ENCODE measurements at places on chromosomes 5 and 9.

DNA sequence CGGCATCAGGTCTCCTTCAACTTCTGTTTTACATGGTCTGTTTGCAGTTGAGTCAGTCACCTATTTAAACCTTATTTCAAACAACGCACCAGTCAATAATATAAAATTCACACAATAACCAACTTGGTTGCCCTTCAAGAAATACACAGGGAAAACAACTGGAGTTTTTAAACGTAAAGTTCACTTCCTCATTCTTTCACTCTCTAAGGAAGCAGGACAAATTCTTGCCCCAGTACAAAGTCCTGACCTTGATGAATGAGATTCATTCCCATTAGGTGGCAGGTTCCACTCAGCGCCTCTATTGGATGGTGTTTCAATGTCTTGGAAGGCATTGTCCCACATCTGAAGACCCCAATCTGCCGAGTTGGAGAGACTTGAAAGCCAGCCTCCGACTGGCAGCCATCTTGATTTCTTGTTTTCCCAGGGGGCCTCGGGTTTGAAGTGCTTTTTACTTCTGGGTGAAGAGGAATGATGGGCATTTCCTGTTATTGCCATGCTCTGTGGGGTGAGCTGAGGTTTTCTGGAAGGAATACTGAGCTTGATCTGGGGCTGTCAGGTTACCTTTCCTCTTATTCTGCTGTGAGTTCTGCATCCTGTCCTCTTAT, 105.0 kb downstream of the ACER2 start:
- no peak for DNase-seq

DNA sequence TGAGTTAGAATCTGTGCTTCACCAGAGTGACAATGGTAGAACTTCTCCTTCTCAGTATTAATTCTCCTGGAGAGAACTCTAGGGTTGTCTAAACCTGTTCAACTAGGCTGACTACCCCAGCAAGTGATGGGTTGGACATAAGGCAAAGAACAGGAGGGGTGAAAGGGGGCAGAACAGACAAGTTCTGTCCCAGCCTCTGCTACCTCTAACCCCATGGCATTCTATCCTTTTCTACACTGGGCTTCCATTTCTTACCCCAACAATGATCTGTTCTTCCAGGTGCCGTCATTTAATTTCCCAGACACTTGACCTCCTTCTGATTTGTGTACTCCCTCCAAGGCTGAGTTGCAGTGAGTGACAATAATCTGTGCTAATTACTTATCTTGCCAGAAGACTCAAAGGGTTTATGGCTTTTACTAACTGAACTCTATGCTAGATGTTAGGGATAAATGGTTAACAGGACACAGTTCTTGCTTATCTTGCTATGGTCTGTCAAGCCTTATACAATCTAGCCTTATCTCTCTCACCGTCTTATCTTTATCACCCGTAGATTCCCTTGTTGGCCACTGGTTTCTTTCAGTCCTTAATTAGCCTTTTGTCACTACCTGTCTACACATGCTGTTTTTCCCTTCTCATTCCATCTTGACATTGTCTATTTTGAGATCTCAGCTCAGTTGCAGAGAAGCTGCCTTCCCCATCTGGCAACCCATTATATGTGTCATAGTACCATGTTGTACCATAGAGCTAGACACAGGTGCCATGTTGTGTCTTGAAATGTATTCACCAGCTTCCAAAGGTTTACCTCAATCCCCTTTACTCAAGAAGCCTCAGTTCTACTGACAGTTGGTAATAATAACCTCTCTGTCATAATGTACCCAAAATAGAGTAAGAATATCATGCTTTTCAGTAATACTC, 10.0 kb upstream of the MATR3 start:
- no peak for DNase-seq

- DNase-seq = no peak
Observed at GRCh38 chr5:154654486-154655371, 100.4 kb upstream of the LARP1 start.

GRCh38 chr9:18741359-18741758, 267.4 kb downstream of the ADAMTSL1 start:
- no peak for DNase-seq

GRCh38 chr5:72355706-72356299, 35.6 kb downstream of the PTCD2 start:
- DNase-seq = no peak

- no peak for DNase-seq
Observed at GRCh38 chr9:127905788-127906191, 6.4 kb upstream of the ST6GALNAC6 start.

- no peak for DNase-seq
Observed at GRCh38 chr5:144864118-144864517, 693.4 kb downstream of the KCTD16 start.

DNA sequence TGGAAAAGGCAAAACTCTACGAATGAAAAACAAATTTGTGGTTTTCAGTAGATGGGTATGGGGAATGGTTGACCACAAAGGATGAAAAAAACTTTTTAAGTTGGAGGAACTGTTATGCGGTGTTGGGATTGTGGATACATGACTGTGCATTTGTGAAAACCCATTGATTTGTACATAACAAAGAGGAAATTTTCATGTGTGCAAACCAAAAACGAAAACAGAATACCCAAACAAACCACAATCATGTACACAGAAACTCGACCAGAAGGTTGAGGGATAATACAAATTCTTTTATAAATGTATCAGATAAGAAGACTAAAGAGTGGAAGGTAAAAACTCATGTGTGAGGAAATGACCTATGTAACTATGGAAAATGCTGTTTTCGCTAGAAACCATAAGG, 1012.4 kb downstream of the CDH18 start:
- peak; percentile 34 for DNase-seq

- peak; percentile 88 for DNase-seq
Observed at GRCh38 chr9:629146-629545, 212.4 kb upstream of the DMRT1 start.

GRCh38 chr5:144328494-144328893, 157.8 kb downstream of the KCTD16 start:
- no peak for DNase-seq
